Brain (organoid and tissue), 16 donors: ENCODE measurements at places on chromosomes 5 and 9.
A peak's percentile ranks its signal among the peaks of the same experiment; 100 is the strongest.

DNA sequence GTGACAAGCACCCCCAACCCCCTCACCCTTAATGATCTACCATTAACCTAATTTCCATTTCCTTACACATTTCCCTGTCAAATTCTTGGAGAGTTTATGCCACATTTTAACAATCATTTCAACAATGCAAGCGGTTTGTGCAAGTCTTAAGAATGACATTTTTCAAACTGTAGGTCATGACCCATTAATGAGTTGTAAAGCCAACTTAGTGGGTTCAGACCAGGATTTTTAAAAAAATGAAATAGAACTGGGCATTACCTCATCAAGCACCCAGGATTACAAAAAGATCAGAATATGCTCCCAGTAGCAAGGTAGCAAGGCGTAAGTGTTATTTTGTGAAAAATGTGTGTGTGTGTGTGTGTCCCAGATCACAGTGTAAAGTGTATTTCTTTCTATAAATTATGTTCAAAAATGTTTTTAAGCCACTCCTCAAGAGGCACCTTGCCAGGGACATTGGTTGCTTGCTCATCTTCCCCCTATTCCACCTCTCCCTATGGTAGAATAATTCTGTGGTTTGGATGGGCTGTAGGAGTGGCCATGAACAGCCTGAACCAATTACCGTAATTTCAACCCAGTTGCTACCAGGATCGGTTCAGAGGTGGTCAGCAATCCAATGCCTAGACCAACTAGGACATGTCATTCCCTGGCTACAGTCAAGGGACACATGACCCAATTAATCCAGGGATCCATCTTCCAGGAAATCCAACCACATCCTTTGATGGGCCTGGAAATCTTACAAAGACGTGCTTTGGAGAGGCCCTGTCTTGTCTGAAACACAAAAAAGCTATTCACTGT is 14.4 kb upstream of the TGFBR1 start:
- DNase-seq: no peak

DNA sequence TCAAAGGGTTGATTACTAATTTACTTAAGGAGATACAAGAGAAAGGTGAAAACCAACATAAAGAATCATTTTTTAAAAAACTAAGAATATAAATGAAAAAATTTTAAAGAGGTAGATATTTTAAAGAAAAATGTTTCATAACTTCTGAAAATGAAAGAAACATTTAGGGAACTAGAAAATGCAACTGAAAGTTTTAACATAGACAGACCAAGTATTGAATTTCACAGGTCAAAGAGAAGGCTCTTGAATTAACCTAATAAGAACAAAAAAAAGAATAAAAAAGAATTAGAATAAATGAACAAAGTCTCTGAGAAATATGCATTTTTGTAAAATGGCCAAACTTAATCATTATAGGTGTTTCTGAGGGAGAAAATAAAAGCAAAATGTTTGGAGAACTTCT is 16.1 kb upstream of the FAM174A start:
- no peak for DNase-seq

DNA sequence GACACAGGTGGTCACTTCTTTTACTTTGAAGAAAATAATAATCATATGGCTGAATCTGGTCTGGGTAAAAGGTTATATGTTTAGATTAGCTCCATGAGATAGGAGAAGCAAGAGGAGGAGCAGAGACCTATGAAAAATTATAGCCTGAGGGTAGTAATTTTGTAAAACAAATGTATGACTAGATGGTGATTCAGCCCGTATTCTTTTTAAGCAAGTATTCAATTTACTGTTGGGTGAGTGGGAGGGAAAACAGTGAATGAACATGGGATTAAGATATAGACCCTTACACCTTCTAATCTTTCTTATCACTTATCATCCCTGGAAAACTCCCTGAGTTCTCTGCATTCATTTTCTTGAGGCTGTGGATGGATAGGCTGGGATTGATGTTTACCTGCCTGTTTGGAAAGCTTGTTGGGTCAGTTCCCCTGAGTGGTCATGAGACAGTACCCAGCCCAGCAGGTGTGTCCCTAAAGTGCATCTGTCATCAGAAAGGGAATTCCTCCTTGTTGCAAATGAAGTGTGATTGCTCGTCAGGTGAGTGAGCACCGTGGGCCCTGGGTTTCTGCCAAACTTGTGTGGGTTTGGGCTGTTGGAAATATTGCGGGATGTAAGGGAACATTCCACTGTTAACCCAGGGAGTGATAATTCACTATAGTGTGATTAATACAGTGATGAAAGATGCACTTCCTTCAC is 101.2 kb upstream of the GDNF start:
- no peak for DNase-seq

DNA sequence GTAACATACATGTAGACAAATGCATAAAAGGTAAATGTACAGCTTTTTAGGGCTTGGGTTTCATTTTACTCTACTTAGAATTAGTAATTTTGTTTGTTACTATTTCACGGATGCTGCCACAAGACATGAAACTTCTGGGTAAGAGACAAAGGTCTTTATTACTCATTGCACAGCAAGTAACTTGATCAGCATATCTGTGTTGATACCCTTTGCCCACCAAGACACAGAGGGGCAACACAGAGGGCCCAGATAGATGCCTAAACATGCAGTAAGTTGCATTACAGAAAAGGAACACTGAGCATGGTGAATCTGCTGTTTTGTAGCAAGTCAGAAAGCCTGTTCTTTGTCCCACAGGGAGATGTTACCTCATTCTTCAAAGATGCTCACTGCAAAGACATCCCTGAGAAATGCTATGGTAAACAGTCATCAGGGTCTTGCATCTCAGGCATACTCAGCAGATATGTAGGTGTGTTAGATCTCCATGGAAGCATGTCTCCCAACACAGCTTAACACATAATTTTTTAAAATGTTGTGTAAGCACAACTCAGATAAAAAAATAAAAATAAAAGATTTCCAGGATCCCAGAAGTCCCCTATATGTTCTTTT is 10.3 kb downstream of the ITGA2 start:
- no peak for DNase-seq

DNA sequence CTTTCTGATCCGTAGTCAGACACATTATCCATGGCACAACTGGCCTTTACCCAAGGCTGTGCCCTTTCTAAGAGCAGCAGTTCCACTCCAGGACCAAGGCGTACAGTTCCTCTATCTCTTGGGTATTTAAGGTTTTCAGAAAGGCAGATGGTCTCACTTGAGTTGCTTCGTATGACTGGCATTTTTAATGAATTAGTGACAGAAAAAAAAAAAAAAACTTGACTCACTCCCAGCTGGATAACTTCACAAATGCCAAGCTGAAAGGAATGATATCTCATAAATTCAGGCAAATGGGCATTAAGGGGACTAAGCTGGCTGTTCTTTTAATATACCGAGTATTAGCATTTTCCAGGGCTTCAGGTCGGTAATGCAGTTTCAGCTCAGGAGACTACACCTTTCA is 60.7 kb downstream of the SLC24A2 start:
- DNase-seq: peak; percentile 35

DNA sequence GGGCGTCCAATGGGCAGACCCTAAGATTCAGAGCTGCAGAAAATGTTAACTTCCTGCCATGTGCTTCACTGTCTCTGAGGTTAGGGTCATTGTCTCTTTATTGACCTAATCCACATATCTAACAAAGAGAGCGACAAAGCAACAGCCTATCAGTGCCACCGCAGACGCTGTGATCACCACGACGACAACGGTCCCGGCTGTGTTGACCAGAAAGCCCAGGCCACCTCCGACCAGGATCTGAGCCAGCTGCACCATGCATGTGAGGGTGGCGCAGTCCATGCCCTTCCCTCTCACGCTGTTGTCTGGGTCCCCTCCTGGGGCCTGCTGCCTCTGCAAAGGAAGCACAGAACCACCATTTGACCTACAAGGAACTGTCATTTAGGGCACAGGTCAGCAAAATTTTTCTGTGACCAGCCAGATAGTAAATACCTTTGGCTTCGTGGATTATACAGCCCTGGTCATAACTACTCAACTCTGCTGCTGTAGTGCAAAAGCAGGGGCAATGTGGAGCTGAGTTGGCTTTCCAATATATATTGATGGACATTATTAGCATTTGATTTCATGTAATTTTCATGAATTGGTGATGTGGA is 8.5 kb downstream of the RXFP3 start:
- no peak for DNase-seq

GRCh38 chr5:57878301-57878722 is 395.7 kb upstream of the ACTBL2 start:
- DNase-seq: no peak

GRCh38 chr9:93955111-93955980 is at the start of gene BARX1:
Gene BARX1, minus strand, starts transcription at chr9:93955355. Its CDS starts 209 bp downstream, at chr9:93955146.
- DNase-seq: no peak

GRCh38 chr5:17432569-17432968 is 65.5 kb upstream of the TAF11L2 start:
- DNase-seq: no peak

DNA sequence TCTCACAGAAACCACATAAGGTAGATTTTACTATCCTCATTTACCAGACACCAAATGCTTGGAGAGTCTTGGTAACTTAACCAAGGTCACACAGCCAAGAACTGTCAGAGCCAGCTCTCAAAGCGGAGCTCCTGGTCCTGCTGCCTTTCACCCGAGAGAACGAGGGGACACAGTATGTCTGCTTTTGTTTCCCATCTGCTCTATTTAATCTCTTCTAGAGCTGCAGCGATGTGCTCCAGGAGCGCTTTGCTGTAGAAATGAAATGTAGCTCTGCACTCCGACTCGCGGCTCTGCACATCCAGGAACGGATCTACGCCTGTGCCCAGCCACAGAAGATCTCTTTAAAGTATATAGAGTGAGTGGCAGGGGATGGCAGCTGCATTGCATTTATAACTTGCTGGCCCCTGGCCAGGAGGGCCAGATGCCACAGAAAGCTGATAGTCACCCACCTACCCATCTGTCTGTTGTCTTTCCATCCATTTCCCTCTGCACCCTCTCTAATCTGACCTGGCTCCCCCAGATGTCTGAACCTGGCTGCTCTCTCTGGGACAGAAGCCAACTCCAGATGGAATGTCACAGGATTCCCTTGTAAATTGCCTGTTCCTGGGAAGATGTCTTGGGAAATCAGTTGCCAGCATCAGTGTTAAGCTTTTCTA is 21.4 kb upstream of the TRMT10B start:
- DNase-seq: peak; percentile 55

GRCh38 chr9:91486699-91487497 is 63.3 kb upstream of the NFIL3 start:
- DNase-seq: no peak

GRCh38 chr5:67063055-67063454 is 133.5 kb downstream of the CD180 start:
- no peak for DNase-seq

DNA sequence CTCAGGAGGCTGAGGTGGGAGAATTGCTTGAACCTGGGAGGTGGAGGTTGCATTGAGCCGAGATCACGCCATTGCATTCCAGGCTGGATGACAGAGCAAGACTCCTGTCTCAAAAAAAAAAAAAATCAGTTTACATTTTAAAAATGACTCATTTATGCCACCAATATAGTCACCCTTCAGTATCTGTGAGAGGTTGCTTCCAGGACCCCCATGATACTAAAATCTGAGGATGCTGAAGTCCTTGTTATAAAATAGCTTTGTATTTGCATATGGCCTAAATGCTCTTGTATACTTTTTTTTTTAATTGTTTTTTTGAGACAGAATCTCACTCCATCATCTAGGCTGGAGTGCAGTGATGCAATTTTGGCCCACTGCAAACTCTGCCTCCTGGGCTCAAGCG is 5.8 kb downstream of the OCLN start:
- no peak for DNase-seq

GRCh38 chr9:35529161-35529823 is 39.4 kb downstream of the RUSC2 start:
- no peak for DNase-seq

GRCh38 chr5:16384222-16384621 is 81.4 kb downstream of the ZNF622 start:
- DNase-seq: no peak

- no peak for DNase-seq
Measured at GRCh38 chr5:21820527-21820926, 1032.6 kb downstream of the CDH12 start.

DNA sequence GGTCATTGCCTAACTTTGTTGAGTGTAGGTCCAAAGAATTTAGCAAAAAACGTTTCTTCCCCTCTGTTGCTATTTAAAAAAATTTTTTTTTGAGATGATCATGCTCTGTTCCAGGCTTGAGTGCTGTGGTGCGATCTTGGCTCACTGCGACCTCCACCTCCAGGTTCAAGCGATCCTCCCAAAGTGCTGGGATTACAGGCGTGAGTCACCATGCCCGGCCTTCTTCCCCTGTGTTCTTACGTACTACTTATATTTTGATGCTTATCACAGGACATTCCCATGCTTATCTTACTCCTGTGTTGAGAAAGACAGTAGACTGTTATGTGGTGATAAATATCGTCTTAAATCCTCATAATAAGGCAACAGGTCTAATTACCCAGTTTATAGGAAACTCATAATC is 2.5 kb downstream of the ACER2 start:
- no peak for DNase-seq
